ENCODE measurements at places on chromosomes 2 and 18.

- peak; percentile 51 for DNase-seq
Observed at GRCh38 chr18:6543330-6543908, 128.7 kb upstream of the L3MBTL4 start.

GRCh38 chr2:64092502-64092901 is 51.7 kb downstream of the PELI1 start:
- no peak for DNase-seq

GRCh38 chr2:112699984-112700667 is 20.7 kb upstream of the NT5DC4 start:
- no peak for DNase-seq

DNA sequence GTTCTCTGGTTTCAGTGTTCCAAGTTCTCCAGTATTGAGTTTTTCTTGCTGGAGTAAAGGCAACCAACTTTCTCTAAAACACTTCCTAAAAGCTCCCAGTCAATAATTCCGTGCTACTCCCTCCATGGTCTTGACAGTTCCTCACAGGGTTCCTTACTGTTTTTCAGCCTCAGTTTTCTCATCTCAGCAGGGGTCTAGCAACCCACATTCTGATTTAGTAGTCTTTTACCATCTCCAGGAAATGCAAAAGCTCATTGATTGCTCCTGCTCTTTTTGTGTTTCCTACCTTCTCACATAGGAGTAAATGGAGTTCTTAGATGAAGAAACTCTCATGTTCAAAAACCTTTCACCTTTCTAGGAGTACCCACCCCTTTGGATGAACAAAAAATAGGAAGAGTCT is 978.8 kb upstream of the POU3F3 start:
- no peak for DNase-seq

GRCh38 chr18:41075212-41075611 is 879.8 kb upstream of the PIK3C3 start:
- DNase-seq = peak; percentile 21

GRCh38 chr2:198254536-198255090 is 450.2 kb downstream of the PLCL1 start:
- no peak for DNase-seq

DNA sequence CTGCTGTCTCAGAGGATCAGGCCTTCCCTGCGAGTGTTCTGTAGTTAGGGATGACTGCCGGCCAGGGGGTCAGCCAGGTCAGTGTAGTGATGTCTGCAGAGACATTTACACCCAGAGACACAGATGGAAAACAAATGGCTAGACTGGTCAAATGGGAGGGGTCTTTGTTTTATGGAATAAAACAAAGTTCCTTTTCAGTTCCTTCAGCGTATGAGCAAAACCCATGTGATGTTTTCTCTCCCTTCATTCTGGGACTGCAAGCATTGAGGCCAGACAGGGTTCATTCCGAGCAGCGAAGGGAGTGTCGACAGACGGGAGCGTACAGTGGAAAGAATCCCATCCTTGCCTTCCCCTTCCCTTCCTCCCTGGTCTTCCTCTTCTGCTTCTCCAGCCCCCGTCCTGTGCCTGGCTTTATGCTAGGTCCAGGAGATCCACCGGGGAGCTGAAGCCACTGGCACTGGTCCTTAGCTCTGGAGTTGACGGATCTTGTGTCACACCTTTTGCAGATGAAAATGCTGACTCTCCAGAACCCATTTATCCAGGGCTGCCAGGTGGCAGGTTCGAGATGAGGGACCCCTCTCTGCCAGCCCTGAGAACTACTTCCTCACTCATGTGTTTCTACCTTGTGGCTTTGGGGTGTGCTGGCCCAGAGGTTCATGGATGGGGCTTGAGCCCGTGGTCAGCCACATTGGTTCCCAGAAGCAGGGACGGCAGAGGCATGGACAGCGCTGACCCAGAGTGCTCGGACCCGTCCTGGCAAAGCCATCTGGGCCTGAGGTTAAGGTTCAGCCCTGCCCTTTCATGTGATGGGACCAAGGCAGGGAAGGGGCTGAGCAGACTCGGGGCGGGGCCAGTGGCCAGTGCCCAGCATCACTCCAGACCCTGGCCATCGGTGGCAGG is 24.2 kb downstream of the ITGB1BP1 start:
- no peak for DNase-seq

DNA sequence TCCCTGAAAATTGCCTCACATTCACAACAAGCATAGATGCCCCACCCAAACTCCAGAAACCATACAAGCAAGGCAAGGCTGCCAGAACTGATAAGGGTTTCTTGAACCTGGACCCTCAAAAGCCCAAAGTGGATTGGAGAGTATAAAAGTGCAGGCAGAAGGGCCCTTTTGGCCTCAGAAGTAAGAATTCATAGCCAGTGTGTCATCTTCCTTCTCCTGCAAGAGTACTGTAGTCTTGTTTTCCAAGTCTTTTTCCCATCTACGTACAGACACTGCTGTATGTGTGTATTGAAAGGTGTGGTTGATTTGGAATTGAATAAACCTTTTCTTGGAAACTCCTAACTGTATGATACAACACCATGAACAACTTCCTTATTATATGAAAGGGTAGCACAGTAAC is 46.8 kb downstream of the ZC3H15 start:
- no peak for DNase-seq

DNA sequence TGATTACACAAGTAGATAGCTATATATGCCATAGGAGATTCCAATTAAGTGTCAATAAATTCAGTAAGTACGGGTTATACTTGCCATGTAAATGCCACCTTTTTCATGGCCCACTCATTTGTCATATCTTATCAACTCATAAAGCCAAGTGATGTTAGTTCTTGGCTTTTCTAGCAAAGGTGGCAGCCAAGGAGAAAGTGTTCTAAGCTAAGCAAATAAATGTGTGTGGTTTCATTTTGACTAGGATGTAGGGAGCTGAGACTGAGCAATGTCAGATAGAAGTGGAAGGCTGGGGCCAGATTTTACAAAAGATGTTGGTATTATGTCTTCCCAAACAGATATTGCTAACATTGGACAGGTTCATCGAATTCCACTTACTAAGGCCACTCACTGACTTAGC is 952.0 kb downstream of the SLC4A3 start:
- no peak for DNase-seq

DNA sequence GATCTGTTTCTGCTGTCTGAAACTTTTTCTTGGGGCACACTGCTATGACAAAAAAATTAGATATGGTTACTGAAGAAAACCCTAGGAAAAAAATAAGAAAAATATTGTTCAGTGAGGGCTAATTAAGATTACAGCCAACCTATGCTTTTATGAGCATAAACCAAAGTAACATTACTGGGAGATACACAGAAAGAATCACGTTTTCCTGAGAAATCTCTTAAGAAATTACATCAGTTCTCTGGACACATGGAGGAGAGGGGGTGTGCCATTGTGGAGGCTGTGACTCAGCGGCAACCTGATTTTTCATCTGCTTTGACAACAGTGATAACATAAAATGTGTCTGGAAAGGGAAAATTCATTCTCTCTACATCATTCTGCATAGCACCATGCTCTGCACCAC is 13.4 kb upstream of the NMI start:
- DNase-seq = peak; percentile 76

GRCh38 chr18:49849331-49850217 is 36.2 kb upstream of the ACAA2 start:
- peak; percentile 96 for DNase-seq

DNA sequence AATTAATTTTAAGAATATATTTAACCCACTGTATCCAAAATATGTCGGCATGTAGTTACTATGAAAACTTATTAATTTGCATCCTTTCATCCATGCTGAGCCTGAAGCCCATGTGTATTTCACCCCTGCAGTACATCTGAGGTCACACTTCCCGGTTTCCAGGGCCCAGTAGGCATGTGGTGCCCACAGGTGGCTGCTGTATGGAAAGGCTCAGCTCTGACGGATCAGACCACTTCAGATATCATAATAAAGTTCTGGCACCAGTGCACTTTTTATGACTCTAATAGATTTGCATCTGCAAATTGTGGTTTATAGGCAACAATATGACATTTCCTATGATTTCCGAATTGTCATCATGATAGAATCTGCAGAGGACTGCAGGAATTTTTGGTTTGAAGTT is 22.5 kb downstream of the SH3RF3 start:
- no peak for DNase-seq

DNA sequence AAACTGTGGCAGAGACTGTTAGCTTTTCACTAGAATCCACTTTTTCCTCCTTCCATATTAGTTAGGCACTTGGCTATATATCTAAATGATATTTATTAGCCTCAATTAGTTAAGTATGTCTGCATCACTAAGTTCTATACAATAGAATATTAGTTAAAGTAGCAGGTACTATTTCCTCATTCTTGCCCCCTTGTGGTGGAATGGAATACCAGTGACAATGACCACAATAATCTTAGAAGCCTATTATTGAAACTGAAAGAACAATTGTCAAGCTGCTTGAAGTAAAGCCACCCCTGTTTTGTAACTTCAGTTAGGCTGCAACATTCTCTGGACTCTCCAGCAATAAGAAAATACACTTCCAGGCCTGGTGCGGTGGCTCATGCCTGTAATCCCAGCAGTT is 476.3 kb upstream of the VWC2L start:
- DNase-seq = no peak

- no peak for DNase-seq
Observed at GRCh38 chr2:226169751-226170581, 629.7 kb downstream of the IRS1 start.

GRCh38 chr18:3597409-3598357 is 147.7 kb downstream of the TGIF1 start:
- no peak for DNase-seq

- no peak for DNase-seq
Observed at GRCh38 chr2:58714238-58714637, 473.1 kb upstream of the FANCL start.

DNA sequence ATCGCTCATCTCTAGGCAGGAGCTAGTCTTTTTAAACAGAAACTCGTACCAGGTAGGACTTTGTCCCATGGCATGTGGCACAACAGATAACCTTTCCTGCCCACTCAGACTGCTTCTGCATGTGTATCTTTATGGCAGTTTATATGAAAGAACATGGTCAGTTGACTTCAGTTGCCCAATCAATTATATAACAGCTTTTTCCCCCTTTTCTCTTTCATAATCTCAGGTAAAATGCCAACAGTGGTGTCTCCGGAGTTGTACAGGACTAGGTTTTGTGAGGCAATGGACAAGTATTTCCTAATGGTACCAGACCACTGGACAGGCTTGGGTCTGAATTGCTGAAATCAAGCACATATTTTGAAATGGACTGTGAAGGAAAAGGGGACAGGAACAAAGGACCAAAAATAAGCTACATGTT is 51.6 kb upstream of the PTH2R start:
- no peak for DNase-seq

DNA sequence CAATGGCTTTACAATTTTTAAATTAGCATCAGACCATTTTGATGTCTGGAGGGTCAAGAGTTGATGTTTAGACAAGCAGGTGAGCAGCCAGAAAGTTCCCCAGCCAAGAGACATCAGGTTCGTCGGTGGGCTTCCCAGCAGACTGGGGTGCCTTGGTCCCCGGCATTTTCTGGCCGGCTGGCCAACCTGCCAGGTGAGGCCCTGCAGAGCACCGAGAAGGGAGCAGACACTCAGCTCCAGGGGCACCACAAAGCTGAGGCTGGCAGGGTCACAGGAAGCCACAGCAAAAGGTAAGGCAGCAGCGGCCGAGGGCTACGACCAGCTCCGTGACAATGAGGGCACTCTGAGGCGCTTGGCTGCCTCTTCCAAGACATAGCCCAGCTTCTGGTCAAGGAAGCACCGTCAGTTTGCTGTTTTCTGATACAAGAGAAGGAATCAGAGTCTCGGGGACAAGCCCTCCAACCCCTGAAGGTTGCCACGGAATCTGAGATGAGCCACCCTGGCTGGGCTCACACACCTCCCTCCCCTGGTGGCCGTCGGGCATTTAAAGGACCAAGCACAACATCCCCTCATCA is 229.0 kb downstream of the MGAT5 start:
- DNase-seq = no peak
